Kidney epithelial cell (primary cell): ENCODE measurements at places on chromosomes 1 and 21.
A peak's percentile ranks its signal among the peaks of the same experiment; 100 is the strongest.

DNA sequence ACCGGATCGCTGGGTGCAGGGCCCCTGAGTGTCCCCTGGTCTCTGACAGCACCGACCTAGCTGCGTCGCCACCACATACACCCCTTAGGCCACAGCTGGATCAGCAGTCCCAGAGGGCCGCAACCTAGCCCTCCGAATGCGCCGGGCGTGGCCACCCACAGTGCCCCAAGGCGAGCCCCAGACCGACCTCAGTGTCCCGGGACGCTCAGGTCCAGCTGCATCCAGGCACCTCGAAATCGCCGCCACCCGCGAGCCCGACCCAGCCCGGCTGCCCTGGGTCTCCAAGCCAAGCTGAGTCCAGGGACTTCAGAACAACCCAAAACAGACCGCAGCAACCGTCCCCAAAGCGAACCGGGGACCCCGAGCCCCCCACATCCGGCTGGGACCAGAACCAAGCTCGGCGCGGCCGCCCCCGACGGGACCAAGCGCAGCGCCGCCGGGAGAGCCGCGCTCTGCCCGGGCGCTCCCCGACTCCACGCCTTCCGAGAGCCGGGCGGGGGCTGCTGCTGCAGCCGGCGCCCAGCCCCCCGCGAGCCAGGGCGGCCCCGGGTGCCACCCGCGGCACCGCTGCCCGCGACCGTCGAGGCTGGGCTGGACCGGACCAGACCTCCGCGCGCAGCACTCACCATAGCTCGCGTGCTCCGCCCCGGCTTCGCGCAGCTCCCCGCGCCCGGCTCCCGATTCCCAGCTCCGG lies 54.6 kb upstream of the ECE1 start:
- DNase-seq = no peak

DNA sequence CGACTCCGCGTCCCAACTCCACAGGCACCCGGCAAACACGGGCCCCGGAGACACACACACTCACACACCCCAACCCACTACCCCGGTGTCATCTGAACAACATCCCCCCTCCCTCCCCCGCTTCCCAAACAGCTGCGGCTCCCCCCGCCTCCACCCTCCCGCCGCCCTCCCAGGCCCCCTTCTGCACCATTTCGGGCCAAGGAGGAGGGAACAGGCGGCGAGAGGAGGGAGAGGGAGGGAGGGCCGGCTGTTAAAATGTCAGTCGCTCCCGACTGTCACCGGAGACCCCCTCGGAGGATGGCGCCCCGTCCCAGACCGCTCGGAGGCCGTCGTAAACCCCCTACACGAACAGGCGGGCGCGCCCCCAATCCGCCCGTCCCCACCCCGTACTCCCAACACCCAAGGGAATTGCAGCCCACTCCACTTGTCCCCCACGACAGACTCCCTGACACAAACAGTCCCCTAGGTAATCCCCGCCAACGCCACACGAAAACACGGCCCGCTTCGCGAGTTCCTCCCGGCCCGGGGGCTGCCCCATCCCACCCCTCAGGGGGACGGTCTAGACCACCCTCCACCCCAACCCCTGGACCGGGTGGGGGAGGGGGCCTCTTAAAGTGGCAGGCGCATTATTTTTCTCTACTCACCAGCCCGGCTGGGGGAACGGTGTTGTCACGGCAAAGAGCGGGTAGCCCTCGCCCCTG lies 583 bp downstream of the MEF2D start:
- no peak for DNase-seq

DNA sequence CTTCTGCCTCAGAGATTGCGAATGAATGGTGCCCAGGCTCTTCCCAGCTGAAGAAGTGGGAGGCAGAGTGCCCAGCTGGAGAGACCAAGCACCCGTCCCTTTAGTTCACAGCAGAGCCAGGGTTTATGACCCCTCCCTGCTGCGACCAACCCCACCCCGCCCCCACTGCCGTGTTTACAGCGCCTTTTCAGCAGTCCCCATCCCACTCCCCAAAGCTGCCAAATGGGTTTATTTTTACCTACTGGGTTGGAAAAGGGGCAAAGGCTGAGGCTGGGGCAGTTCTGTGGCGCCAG lies 23.6 kb downstream of the DYRK3 start:
- no peak for DNase-seq

- no peak for DNase-seq
These were observed at the start of gene AVPR1B for GRCh38 chr1:206117151-206117948. AVPR1B (minus strand) TSS chr1:206117388; CDS start chr1:206116890, 498 bp downstream.

GRCh38 chr1:193310564-193310963 lies 124.2 kb upstream of the B3GALT2 start:
- no peak for DNase-seq

GRCh38 chr1:41558761-41559171 lies 74.3 kb upstream of the EDN2 start:
- no peak for DNase-seq

DNA sequence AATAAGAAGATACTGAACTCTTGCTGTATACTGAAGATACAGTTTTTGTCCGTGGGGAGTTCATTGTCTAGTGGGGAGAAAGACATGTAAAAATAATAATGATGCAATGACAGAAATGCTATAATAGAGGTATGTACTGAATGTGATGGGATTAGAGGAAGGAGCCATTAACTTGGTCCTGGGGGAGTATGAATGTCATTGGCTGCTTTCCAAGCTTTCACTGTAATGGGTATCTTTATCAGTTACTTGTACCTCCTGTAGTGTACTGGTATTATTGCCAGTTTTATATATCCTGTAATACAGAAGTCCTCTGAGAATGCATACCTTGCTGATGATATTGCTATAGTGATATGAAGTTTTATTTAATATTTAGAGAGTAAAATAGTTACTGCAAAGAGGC lies 7.4 kb downstream of the BTBD8 start:
- no peak for DNase-seq

GRCh38 chr1:3533067-3534048 lies 78.0 kb downstream of the MEGF6 start:
- DNase-seq = no peak

DNA sequence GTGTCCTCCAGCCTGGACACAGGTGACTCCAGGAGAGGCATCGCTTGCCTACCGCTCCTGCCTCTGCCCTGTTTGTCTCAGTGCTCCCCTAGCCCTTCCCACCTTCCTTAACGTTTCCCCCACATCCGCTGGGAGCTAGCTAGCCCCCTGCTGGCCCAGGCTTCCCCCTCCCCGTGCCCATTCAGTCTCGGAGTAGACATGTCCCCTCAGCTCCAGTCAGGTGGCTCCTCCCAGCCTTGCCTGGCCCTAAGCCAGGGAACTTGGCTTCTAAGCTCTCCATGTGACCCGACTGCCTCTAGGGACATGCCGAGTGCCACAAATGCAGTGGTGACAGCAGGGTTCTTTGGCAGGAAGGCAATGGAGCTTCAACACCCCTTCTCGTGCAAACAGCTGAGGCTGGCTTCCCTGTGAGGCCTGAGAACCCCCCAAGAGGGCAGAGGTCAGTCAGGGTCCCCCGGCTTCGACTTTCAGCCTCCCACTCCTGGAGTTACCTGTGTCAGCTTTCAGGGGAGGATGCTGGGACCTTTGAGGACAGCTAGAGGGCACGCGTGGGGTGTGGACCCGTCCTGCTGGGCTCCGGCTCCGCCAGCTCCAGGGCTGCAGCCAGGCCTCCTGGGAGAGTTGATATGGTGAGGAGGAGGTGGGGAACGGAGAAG lies 16.2 kb downstream of the DRAXIN start:
- no peak for DNase-seq

DNA sequence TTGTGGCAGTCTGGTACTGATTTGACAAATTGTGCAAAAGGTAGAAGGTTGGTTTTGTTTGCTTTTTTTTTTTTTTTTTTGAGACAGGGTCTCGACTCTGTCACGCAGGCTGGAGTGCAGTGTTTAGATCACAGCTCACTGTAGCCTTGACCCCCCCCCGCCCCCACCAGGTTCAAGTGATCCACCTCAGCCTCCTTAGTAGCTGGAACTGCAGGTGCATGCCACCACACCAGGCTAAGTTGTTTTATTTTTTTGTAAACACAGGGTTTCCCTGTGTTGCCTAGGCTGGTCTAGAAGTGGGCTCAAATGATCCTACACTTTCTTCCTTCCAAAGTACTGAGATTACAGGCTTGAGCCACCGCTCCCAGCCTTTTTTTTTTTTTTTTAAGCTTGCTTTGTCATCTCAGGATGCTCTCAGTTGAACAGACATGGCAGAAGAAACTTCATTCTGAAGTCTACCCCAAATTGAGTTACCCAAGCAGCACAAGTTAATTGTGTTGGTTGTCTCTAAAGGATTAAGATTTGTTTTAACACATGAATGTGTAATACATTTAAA lies 8.2 kb downstream of the KDM1A start:
- no peak for DNase-seq

- DNase-seq = no peak
These were observed 26.7 kb upstream of the ZBTB8B start for GRCh38 chr1:32438136-32438535.

- DNase-seq = no peak
These were observed 2.6 kb downstream of the PABPC4 start for GRCh38 chr1:39573736-39574624.

GRCh38 chr1:24980836-24981630 lies 51.0 kb upstream of the RUNX3 start:
- no peak for DNase-seq

- no peak for DNase-seq
These were observed 90.7 kb downstream of the IGSF21 start for GRCh38 chr1:18198260-18198659.

DNA sequence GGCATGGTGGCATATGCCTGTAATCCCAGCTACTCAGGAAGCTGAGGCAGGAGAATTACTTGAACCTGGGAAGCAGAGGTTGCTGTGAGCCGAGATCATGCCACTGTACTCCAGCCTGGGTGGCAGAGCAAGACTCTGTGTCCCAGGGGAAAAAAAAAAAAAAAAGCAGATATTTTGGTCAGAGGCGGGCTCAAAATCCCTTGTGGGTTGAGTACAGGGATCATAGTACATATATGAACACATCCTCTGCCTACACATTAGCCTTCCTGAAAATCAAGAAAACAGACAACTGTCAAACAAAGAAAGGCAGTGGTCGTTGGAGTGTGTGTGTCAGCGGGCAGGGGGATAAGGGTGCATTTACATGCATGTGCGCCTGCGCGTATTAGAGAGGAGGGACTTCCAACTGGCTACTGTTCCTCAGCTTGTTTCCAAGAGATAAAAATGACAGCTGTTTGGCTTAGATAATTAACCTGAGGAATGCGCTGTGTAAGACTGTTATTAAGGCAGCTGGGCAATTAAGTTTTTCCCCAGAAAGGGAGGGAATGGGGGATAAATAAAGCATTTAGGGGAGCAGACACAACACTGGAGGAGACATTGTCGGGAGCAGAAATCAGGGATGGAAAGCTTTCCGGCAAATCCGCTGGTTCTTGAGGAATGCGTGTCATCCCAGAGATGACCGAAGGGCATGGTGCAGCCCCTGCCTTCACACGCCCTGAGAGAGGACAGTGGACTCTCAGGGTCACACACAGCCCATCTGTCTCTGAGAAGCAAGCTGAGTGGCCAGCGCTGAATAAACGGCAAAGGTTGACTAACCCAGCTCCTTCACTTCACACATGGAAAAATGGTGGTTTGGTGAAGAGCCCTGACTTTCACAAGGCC lies 6.4 kb downstream of the LAMB3 start:
- no peak for DNase-seq

DNA sequence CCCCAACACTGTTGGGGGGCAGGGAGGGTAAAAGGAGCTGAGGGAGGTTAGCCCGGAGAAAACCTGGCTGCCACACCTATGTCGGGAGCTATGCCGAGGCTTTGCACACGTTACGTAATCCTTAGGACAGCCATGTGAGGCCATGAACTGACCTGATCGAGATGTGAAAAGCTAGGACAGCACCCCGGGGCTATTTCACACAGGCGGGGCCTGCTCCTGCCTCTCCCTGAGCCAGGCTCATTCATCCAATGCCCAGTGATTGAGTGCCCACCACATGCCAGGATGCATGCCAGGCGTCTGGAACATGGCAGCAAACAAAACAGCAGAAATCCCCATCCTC lies 30.2 kb downstream of the LDLRAP1 start:
- DNase-seq = no peak

- DNase-seq = no peak
These were observed 111.8 kb downstream of the PLXNA2 start for GRCh38 chr1:208132287-208132882.

GRCh38 chr21:29224006-29224405 lies 74.7 kb upstream of the BACH1 start:
- no peak for DNase-seq

DNA sequence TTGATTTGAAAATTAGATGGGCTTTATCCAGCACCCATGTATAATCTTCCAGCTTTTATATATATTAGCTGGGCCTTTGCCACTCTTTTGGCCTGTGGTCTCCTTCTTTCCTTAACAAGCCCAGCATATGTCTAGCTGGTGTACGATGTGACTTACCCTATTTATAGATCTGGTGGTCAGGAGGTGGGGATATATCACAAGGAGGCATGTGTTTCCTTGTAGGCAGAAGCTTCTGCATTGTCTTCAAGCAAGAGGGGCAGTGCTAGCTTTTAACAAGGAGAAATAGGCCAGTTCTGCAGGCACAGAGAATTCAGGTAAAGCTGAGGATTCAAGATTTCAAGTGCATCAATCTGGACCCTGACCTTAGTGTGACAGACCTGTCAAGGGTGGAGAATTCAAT lies 38.0 kb upstream of the DNASE2B start:
- DNase-seq = no peak

DNA sequence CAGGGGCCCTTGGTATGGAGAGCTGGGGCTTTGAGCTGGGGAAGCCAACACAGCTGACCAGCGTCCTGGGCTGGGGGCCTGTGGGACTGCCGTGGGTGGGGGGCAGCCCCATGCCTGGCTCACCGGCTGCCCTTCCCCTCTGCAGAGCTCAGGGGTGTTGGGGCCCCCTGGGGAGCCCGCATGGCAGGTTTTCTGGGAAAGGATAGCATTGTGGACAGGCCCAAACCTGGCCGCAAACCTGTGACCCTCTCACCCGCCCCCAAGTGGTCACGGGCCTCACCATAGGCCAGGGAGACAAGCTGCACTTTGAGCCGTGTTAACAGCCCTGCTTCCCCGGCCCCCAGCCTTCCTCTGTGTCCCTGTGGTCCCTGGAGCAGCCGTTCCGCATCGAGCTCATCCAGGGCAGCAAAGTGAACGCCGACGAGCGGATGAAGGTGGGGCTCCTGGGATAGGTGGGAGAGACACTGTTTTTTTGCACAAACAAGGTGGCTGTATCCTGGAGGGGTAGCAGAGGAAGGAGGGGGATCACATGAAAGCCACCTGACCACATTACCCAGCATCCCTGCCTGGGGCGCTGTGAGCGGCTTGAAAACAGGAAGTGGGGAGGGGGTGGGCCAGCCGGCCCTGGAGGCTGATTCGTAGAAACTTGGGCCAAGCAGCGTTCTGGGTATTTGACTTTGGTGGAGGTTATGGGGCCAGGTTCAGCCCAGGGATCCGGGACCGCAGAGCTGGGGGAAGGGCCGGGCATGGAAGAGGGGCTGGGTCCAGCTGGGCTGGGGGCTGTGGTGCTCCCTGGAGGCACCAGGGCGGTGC lies 65.9 kb downstream of the PIK3CD start:
- peak; percentile 21 for DNase-seq

GRCh38 chr21:44991538-44992483 lies 52.0 kb downstream of the SLX9 start:
- no peak for DNase-seq

GRCh38 chr21:44930543-44930981 lies 9.3 kb upstream of the SLX9 start:
- no peak for DNase-seq
